ENCODE measurements at places on chromosomes 4 and X.

- DNase-seq = no peak
Observed at GRCh38 chr4:81135501-81135900, 79.5 kb downstream of the PRKG2 start.

DNA sequence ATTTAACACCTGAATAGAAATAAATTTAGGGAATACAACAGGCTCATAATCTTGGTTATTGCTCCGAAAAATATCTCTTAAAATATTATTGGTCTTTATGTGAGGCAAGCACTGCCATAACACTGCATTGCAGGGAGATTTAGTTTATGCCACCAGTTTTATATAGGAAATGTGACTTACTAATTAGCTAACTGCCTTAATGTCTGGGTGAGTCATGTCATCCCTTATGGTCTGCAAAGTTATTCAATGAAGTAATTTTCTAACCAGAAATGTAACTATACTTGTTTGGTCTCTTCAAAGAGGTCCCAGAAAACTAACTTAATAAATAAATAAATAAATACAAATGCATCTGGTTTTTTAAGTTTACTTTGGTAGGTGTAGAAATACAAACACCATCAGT is 597.2 kb downstream of the GALNTL6 start:
- DNase-seq = no peak

DNA sequence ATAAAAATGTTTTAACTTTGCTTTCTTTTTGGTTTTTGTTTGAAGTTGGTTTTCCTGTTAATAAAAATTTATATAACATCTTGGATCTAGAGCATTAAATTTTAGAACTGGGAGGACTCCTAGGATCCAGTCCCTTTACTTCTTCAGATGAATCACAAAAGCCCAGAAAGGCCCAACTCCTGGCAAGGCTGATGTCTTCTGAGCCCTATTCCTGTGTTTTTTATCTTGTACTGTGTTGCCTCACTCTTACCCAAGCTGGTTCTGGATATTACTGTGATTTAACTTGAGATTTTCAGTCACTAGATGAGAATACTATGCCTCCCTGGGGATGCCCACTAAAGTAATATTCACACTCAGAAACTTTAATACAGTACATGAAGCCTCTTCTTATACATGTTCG is 127.1 kb upstream of the GALNT7 start:
- no peak for DNase-seq

DNA sequence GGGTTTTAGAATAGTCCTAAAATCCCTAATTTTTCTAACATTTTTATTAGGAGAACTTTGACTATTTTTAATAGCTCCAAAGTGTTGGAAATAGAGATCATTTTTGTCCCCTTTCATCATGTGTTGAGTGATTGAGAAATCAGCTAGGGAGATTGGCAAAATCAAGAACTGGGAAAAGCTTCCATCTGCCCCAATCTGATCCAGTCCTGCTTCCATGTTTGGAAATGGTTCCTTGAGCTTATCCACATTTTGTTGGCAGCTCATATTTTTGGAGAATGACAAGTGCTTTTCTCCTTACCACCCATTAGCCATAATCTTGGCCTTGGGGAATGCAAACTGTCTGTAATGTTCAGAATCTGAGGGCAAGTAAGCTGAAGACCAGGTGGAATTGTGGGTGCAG is 73.9 kb downstream of the SYNPO2 start:
- DNase-seq = no peak

DNA sequence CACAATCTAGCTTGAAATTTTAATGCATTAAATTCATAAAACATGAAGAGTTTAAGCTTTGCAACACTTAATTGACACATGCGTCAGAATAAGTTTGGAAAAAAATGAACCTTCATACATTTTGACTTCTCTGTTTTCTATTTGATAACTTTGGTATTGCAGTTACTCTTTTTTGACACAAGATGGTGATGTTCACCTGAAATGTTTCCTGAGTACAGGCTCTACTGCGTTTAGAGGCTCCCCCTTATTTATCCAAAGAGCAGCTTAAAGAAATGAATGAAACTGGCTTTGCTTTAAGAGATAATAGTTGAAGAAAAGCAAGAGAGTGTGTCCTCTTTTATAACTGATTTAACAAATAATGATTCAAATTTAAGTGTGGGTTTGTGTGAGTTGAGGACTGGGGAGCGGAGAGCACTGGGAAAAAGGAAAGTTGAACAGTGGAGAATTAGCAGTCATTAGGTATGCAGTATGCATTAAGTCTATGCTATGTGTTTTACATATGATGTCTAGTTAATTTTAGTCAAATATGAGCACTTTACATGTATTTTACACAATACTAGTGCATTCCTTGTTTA is 180.6 kb upstream of the NUDT6 start:
- no peak for DNase-seq

GRCh38 chr4:139589336-139590018 is 33.5 kb upstream of the SETD7 start:
- no peak for DNase-seq

GRCh38 chr4:168679819-168680218 is 183.0 kb downstream of the PALLD start:
- no peak for DNase-seq

- DNase-seq = no peak
Observed at GRCh38 chrX:2486476-2487133, 14.2 kb downstream of the DHRSX start.

DNA sequence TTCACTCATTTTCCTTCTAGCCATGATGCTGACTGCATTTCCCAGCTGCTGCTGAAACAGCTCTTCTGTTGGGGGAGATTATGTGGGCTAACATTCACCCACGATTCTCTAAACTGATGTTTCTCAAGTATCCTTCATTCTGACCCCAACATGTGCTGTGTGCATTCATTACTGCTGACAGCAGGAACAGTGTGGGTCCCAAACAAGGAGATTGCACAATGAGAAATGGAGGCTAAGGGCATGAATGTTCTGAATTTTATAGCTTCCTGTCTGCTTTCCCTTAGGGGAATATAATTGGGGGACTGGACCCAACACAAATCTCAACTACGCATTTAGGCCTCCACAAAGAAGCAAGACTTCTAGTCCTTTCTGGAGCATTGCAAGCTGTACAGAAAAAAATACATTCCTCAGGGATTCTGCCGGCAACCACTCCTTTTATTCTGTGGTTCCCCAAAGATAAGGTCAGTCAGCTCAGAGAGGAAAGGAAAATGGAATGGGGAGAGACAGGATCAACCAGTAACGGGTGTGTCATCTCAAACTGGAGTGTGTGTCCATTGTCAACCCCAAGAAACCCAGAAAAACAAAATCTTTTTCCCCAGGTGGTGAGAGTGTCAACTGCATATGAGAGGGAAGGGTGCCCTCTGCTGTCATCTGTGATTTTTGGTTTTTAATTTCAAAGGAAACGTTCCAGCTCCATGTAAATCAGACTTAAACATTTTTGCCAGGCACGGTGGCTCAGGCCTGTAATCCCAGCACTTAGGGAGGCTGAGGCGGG is 81.5 kb upstream of the EGFL6 start:
- DNase-seq = peak; percentile 47

Data from memory B cell (primary cell).